NCI-H2081 (cell line): ENCODE measurements at places on chromosomes 7 and 10.

GRCh38 chr10:92695679-92696605 is 6.2 kb downstream of the HHEX start:
- DNase-seq: no peak

- DNase-seq: no peak
These were observed 109.6 kb downstream of the MYL10 start for GRCh38 chr7:101519324-101520023.

DNA sequence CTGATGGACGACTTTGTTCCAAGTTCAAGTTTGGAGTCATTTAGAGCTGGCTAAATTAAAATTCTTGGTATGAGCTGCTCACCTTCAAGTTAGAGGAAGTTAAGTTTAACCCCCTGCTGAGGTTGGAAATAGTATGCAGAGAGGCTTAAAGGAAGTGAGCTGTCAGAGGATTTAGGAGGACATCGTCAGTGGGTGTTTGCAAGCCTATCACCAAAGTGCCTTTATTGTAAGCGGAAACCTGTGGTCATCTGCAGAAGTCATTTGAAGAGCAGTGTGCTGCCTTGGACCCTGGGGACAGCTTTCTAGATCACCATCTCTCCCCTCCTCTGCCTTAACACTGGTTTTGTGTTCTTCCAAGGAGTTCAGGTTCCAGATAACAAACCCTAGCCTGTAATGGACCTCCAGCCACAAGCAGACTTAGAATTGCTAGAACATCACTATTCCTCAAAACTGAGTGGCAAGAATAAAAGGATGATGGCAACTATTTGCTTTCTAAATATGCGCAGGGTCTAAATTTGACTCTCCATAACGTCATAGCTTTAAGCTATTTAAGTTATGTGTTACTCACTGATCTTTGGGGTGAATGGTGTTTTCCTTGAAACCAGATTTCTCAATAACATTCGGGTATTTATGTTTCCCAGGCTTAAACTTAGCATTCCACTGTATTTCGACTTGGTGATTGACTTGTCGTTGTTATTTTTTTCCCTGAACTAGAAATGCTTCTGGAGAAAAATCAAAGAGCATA is 93.4 kb downstream of the SLC39A12 start:
- DNase-seq: no peak

GRCh38 chr10:30037620-30038336 is 21.6 kb downstream of the JCAD start:
- no peak for DNase-seq

DNA sequence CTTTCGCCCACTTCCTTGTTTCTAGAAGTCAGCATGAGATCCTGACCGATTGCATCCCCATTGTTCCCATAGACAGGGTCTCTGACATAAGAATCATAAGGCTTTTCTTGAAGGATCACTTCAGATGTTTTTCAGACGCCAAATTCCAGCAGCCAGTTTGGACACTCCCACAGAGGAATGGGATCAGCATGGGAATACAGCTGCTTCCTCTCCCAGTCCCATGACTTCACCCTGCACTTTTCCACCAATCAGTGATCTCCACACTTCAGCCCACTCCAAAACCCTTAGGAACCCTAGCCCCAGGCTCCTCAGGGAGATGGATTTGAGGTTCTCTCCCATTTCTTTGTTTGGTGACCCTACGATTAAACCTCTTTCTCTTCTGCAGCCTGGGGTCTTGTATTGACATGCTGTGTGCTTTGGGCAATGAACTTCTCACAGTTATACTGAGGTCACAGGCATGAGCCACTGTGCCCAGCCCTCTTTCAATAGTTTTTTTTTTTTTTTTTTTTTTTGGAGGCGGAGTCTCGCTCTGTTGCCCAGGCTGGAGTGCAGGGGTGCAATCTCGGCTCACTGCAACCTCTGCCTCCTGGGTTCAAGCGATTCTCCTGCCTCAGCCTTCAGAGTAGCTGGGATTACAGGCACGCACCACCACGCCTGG is 52.8 kb upstream of the CHST3 start:
- DNase-seq: no peak

DNA sequence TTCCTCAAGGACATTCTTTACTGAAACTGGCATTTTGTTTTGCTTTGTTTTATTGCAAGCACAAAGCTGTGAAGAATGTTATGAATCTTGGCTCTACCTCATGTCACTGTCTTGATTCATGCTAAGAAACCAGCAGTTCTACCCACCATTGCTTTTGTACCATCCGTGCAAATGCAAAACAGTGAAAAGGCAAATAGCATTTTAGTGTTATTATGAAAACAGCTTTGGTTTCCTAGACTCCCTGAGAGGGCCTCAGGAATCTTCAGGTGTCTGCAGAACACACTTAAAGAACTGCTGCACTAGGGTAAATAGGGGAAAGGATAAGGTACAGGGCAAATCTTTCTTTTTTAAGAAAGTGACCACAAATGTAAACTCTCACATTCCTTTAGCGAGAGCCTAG is 318.9 kb downstream of the AHR start:
- no peak for DNase-seq

- no peak for DNase-seq
These were observed 21.8 kb upstream of the SDK1 start for GRCh38 chr7:3279147-3279818.

DNA sequence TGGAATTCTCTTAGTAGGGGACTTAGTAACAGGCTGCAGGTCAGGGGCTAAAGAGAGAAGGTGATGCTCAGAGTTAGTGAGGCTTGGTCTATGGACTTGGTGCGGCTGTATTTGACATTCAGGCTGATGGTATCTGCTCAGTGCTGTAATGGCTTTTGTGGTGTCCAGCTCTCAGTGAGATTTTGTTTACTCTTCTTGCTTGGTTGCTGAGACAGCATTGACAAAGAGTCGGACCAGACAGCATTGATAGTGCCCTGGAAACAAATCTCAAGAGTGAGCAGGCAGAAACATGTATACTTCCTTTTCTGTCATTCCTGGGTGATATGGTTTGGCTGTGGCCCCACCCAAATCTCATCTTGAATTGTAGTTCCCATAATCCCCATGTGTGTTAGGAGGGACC is 202.0 kb downstream of the STK31 start:
- DNase-seq: no peak

- no peak for DNase-seq
These were observed 6.4 kb upstream of the PRTFDC1 start for GRCh38 chr10:24958721-24959381.

GRCh38 chr7:140990193-140990962 is 24.4 kb downstream of the MRPS33 start:
- DNase-seq: no peak
